Natural killer cell treated with Interleukin-12 subunit alpha and Interleukin-12 subunit beta and Interleukin-15 and Interleukin-18, amount 100 ng/mL, for 72 hours (primary cell): ENCODE measurements at places on chromosomes 12 and 14. TPM values are rescaled to one million over a fixed set of nuclear protein-coding genes. Genes with fewer than 3 reads are reported as not detected.

- no peak for DNase-seq
- H3K4me3 ChIP-seq: no peak within 1 kb of the TSS
- H3K27me3 ChIP-seq: peaks cover 9% of the 10 kb centered on the region
- H3K36me3 ChIP-seq: no peaks in the 10 kb centered on the region
These were observed at the start of gene HSPB8 for GRCh38 chr12:119178544-119179334. Gene HSPB8, plus strand, starts transcription at chr12:119178931. Its CDS starts 382 bp downstream, at chr12:119179313.

Gene SYCP3
- total RNA-seq: 2.4 TPM

GRCh38 chr12:72694193-72694592 lies 422.0 kb downstream of the TRHDE start:
- no peaks in the 10 kb centered on the region for H3K27me3 ChIP-seq
- no peaks in the 10 kb centered on the region for H3K4me1 ChIP-seq
- no peak overlapping the region for H3K27ac ChIP-seq
- no peak for DNase-seq
- no peaks in the 10 kb centered on the region for H3K36me3 ChIP-seq
- H3K4me3 ChIP-seq: no peak overlapping the region

DNA sequence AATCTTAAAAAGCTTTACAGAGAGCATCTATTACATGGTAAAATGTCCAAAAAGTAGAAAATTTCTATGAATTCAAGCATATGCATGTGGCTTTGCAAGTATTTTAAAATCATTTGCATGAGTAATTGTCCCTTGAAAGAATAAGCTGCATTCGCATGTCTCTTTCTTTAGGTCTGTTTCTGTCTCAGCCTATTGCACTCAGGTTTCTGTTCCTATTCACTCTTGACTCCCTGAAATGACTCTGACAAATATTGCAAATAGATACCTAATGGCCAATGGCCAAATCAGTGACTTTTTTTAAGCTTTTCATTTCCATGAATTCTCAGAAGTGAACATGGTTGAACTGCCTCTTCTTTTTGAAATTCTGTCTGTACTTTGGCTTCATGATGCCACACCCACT lies 6.4 kb upstream of the TTC8 start:
- no peaks in the 10 kb centered on the region for H3K4me1 ChIP-seq
- peaks cover 46% of the 10 kb centered on the region for H3K27me3 ChIP-seq
- H3K4me3 ChIP-seq: no peak overlapping the region
- DNase-seq: no peak

Gene ZDHHC22
- not detected for total RNA-seq

DNA sequence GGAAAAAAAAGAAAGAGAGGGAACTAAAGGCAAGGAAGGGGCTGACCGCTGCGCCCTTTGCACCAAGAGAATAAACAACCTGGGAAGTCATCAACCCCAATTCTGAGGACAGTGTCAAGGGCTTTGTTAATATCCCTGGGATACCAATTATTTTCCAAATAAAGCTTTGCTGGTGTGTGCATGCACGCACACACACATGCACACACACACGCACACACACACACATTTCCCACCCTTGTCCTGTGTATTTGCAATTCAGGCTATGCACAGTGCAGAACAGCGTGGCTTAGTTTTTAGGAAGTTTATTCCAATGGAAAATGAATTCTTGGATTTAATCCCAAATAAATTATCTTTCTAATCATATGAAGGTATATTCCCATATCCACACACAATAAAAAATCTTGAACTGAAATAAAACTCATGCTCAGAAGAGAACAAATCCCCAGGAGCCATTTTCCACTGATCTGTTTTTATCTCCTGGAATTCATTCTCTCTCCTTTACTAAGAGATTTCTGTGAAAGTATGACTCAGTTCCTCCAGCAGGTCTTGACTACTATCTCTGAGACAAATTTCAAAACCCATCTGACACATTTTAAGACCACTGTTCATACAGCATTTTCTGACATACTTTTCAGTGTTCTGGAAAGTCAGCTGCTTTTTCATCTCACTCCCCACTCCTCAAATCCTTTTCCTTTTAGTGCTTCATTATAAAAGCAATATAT lies 334.4 kb upstream of the ATP2B1 start:
- H3K27me3 ChIP-seq: peaks cover 8% of the 10 kb centered on the region
- no peak for DNase-seq
- peak overlapping the region; percentile 68 for H3K4me3 ChIP-seq
- peaks cover 12% of the 10 kb centered on the region for H3K36me3 ChIP-seq
- peak overlapping the region; percentile 71 for H3K27ac ChIP-seq
- peaks cover 24% of the 10 kb centered on the region for H3K4me1 ChIP-seq

Gene TMTC2
- 2.5 TPM for total RNA-seq

Gene FOXM1
- 48.9 TPM for total RNA-seq

Gene PELI2
- 1.1 TPM for total RNA-seq

DNA sequence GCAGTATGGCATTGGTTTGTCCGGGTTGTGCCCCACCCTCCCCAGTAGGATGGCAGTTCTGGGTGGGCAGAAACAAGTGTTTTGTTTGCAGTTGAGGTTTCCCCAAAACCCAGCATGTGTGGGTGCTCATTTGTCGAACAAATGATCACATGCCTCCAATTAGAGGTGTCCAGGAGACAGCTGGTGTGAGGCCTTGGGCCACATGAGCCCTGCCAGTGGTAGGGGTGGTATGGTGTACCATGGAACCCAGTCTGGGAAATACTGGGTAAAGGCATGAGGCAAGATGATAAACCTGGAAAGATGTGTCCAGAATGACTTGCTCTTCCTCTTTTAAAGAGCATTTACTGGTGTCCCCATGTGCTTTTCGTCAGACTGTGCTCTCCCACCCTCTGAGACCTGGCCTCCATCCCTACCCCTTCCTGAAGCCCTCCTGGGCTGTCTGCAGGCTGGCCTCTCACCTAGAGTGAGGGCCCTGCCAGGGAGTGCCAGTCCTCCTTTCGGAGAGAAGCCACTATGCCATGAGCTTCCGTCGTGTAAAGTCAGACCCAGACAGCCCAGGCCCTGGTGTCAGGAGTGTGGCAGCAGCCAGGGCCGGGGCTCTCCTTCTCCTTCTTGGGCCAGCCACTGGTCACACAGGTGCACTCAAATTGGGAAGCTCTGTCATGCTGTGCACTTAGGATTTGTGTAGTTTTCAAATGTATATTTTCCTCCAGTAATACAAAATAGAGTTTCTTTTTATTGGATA lies 17.6 kb downstream of the ANKRD9 start:
- no peaks in the 10 kb centered on the region for H3K36me3 ChIP-seq
- no peak overlapping the region for H3K4me3 ChIP-seq
- no peaks in the 10 kb centered on the region for H3K4me1 ChIP-seq
- H3K27ac ChIP-seq: no peak overlapping the region

DNA sequence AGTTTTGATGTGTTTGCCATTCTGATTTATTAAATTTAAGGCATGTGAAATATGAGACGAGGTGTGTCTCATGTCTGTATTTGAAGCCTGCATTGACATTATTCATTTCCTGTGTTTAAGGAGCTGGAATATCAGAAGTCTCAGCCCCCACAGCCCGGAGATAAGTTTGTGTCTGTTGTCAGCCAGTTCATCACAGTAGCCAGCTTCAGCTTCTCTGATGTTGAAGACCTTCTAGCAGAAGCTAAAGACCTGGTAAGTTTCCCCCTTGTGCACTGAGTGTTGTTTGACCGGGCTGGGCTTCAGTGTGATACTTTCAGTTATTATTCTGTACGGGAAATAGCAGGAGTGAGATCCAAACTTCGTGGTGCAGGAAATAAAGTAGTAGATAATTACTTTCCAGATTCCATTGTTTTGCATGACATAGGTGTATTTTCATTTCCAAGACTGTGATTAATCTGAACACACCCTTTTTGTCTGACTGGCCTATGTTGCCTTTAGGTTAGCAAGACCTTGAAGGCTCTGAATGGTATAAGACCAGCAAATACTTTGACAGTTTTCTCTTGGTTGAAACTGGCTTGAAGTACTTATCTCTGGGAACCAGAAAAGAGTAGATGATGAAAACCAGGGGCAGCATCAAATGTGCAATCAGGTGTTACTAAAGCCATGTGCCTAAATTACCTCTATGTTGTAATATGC lies 101.5 kb downstream of the GPR135 start:
- peaks cover 15% of the 10 kb centered on the region for H3K36me3 ChIP-seq
- H3K27ac ChIP-seq: no peak overlapping the region
- no peak for DNase-seq
- no peaks in the 10 kb centered on the region for H3K27me3 ChIP-seq
- no peak overlapping the region for H3K4me3 ChIP-seq

DNA sequence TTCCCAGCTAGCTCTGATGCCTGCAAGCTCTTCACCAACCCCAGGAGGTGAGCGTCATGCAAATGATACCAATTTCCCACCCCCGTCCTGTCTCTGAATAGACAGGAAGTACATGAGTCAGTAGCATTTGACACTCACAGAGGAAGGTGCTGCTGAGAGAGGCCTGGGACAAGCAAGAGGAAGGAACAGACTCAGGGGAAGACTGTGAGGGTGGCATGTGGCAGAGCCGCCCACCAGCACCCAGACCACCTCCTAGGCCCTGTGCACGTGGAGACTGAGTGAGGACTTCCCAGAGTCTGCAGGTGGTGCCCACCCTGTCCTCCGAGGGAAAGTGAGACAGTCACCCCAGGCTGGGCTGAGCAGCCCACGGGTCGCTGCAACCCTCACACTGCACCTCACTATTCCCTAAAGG lies 199.5 kb upstream of the SFSWAP start:
- peak overlapping the region; percentile 62 for H3K27ac ChIP-seq
- peak; percentile 71 for DNase-seq
- peak overlapping the region; percentile 27 for H3K4me3 ChIP-seq
- H3K36me3 ChIP-seq: peaks cover 5% of the 10 kb centered on the region
- peaks cover 18% of the 10 kb centered on the region for H3K4me1 ChIP-seq
- H3K27me3 ChIP-seq: peaks cover 14% of the 10 kb centered on the region

DNA sequence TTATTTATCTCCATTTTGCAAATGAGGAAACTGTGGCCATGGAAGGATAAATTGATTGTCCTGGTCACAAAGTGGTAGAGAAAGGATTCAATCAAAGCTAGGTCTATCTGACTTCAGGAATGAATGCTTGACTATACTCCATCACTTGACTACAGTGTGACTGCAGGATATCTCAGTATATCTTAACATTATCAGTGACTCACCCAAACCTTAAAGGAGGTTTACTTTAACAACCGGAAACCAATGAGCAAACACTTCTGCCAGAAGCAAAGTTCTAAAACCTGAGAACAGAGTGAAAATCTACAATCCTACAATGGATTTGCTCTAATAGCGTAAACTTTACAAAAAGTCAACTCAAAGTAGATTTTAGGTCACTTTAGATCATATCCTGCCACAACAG lies 277.0 kb downstream of the CEP128 start:
- DNase-seq: no peak
- no peak overlapping the region for H3K27ac ChIP-seq
- H3K36me3 ChIP-seq: peaks cover 20% of the 10 kb centered on the region
- H3K4me1 ChIP-seq: no peaks in the 10 kb centered on the region

DNA sequence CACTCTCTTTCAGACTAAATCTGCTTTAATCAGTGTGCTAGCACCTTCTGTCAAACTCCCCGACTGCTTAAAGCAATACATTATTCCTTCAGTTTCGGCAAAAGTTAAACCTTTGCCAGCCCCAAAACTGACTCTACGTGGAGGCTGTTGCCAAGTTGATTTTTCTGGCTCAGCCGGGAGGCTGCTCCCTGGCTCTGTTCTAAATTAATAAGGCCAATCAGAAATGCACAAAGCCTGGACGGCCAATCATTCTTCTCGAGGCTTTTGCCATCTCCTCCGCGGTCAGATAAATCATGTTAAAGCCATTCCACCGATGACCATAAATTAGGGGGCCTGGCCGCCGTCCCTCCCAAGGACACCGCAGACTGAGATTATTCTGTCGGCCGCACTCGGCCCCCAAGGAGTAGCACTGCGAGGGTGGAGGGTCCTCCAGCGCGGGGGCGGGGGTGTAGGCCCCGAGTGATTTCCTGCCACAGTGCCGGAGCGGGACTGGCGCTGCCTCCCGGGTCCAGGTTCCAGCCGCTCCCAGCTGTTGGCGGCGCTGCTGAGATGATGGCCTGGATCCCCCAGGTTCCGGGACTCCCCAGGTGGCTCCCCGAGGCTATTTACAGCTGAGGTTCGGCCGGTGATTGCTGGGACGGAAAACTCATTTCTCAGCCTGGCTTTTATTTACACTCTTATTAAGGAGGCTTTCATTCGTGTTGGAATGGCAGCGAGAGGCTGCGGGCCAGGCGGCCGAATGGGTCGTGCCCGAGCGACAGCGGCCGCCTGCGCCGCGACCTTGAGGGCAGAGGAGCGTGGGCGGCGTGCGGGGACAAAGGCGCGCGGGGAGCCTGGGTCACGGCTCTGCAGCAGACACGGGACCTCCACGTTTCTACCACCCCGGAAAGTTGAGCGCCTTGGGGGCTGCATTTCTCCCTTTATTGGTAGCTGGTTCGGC lies 165.1 kb downstream of the MON2 start:
- H3K4me3 ChIP-seq: peak overlapping the region; percentile 83
- peak; percentile 70 for DNase-seq
- peaks cover 39% of the 10 kb centered on the region for H3K27me3 ChIP-seq
- no peak overlapping the region for H3K27ac ChIP-seq
- peaks cover 10% of the 10 kb centered on the region for H3K36me3 ChIP-seq

Gene TXNDC16
- total RNA-seq: 6.4 TPM

- H3K36me3 ChIP-seq: peaks cover 6% of the 10 kb centered on the region
- DNase-seq: no peak
- H3K4me1 ChIP-seq: no peaks in the 10 kb centered on the region
- H3K27ac ChIP-seq: no peak overlapping the region
- no peak overlapping the region for H3K4me3 ChIP-seq
- H3K27me3 ChIP-seq: peaks cover 42% of the 10 kb centered on the region
These were observed 24.6 kb upstream of the SERPINA1 start for GRCh38 chr14:94412671-94413638.

DNA sequence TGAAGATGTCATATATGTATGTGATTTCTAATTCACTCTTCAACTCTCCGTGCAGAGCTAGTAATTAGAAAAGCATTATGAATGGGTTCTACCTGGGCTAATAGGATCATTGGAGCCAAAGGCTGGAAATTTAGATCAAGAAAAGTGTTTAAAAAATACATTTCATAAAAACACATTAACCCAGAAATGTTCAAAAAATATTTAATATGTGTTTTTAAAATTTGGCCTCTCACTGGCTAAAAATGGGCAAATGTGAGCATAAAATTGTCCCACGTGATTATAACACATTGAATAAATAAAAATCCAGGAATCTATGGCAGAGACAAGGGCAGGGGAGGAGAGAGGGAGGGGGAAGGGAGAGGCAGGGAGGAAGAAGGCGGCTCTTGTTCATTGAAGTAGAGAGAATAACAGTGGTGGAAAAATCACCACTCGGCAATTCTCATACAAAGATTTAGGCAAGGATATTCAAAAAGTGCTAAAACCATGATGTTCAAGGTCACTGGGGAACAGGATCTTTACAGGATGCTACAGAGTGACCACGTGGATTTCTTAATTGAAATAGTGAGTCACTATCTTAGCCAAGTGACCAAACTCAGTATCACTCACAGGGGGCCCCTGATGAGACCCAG lies 38.8 kb downstream of the FBXO21 start:
- no peak overlapping the region for H3K4me3 ChIP-seq
- DNase-seq: no peak
- peak overlapping the region; percentile 40 for H3K27ac ChIP-seq
- peaks cover 5% of the 10 kb centered on the region for H3K36me3 ChIP-seq
- peaks cover 14% of the 10 kb centered on the region for H3K4me1 ChIP-seq

- peaks cover 27% of the 10 kb centered on the region for H3K4me1 ChIP-seq
- peaks cover 8% of the 10 kb centered on the region for H3K36me3 ChIP-seq
- peak overlapping the region; percentile 49 for H3K4me3 ChIP-seq
- no peaks in the 10 kb centered on the region for H3K27me3 ChIP-seq
- H3K27ac ChIP-seq: peak overlapping the region; percentile 70
- no peak for DNase-seq
These were observed 56.4 kb upstream of the ISM2 start for GRCh38 chr14:77554816-77555599.

GRCh38 chr14:96422992-96423391 lies 31.1 kb downstream of the AK7 start:
- no peak for DNase-seq
- H3K36me3 ChIP-seq: no peaks in the 10 kb centered on the region
- H3K4me1 ChIP-seq: peaks cover 6% of the 10 kb centered on the region
- peak overlapping the region; percentile 32 for H3K4me3 ChIP-seq
- H3K27me3 ChIP-seq: peaks cover 10% of the 10 kb centered on the region
- no peak overlapping the region for H3K27ac ChIP-seq
